Omental fat pad (tissue), 4 donors: ENCODE measurements at places on chromosomes 2 and 18.

- no peak for DNase-seq
These were observed 85.9 kb upstream of the CCBE1 start for GRCh38 chr18:59783138-59783537.

DNA sequence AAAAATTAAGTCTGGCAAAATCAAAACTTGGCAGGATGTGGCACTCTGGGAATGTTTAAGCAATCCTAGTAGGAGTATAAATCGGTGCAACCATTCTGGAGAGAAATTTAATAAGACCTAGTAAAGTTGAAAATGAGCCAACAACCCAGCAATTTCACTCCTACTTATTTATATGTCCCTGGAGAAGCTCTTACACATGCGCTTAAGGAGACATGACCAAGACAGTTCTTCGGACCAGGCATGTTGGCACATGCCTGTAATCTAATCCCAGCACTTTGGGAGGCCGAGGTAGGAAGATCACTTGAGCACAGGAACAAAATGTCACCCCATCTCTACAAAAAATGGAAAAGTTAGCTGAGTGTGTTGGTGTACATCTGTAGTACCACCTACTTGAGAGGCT, 374.6 kb upstream of the LYPD1 start:
- no peak for DNase-seq

DNA sequence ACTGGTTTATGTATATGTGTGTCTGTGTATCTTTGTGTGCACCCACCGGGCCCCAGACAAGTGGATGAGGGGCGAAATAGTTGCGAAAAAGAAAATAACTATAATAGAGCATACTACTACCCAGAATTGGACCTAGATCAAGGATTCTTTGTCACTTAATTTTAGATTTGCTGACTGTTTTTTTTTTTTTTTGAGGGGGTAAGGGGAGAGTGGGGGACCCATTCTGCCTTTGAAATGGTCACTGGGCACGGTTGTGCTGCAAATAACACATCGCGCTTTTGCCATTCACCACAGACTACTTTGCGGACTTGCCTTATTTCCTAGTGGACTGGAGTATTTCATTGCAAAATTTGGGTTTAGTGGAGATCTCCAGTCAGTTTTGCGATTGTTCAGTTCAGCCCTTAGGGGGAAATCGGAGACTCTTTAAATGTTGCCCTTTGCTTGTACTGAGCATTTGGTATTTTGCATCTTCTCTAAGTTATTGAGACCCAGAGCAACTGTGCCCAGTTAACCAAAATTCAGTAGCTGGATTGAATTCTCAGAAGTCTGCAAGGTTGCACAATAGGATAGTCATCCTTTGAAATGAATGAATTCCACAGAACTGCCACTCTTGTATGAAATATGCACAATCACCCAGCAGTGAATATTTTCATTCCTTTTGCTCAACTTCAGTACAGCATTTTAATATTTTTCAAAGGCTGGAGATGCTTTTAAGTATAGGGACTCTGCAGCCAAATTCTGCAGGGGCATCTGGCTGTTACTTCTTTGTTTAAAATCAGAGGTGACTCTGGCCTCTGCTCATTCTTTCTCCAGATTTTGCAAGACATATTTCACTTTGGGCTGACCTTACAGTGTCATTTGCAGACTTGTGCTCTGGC, 2.9 kb downstream of the TRIB2 start:
- no peak for DNase-seq

DNA sequence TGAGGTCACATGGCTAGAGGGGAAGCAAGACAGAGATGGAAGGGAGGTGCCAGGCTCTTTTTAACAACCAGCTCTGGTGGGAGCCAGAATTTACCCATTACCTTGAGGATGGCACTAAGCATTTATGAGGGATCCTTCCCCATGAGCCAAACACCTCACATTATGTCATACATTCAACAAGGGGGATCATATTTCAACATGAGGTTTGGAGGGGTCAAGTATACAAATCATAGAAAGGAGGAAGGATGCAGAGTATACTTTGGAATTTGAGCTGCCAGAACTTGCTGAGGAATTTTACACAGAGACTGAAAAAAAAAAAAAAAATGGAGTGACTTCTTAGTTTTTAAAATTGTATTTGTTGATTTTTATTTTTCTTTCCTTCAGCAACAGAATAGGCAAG, 891.4 kb downstream of the CCDC85A start:
- DNase-seq = no peak

DNA sequence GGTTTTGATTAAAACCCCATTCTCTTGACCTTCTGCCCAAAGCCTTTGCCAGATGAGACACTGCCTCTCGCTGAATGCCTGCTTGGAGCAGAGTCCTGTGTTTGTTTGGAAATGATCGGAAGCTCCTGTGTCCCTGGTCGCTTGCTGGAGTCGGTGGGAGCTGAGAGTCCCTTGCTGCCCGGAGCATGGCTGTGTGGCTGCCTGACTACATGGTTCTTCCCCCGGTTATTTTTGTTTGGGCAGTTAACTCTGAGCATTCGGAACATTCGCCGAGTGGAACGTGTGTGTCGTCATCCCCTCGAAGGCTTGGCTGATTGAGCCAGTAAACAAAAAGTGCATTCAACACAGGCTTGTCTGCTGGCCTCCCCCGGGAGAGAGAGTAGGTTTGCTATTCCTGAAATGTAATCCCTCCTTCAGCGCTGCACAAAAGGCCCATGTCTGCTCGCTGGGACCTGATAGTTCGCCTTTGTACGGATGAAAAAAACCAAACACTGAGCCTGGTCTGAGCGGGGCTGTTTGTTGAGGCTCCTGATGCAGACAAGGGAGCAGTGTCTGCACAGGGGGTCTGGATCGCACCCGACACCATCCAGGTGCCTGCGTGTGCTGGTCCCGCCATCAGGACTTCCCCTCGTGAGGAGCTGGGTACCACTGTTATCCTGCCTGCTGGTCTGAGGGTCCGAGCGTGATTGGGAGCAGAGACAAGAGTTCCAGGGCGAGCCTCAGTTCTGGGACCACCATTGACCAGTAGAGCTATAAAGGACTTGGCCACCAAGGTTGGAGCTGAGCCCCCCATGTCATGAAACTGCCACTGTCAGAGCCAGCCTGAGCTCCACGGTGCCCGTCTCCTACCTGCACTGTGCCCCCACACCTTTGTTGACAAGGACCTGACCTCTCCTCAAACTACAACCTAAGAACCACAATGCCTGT, 83.8 kb downstream of the AGAP1 start:
- no peak for DNase-seq

- DNase-seq = no peak
These were observed 668.3 kb downstream of the IRS1 start for GRCh38 chr2:226131299-226131784.

- no peak for DNase-seq
These were observed 499.7 kb downstream of the BCL11A start for GRCh38 chr2:60053791-60054190.

- DNase-seq = no peak
These were observed 37.0 kb upstream of the CLASP1 start for GRCh38 chr2:121686218-121686617.

- DNase-seq = no peak
These were observed 368.5 kb upstream of the NT5C1B start for GRCh38 chr2:18957909-18958308.

DNA sequence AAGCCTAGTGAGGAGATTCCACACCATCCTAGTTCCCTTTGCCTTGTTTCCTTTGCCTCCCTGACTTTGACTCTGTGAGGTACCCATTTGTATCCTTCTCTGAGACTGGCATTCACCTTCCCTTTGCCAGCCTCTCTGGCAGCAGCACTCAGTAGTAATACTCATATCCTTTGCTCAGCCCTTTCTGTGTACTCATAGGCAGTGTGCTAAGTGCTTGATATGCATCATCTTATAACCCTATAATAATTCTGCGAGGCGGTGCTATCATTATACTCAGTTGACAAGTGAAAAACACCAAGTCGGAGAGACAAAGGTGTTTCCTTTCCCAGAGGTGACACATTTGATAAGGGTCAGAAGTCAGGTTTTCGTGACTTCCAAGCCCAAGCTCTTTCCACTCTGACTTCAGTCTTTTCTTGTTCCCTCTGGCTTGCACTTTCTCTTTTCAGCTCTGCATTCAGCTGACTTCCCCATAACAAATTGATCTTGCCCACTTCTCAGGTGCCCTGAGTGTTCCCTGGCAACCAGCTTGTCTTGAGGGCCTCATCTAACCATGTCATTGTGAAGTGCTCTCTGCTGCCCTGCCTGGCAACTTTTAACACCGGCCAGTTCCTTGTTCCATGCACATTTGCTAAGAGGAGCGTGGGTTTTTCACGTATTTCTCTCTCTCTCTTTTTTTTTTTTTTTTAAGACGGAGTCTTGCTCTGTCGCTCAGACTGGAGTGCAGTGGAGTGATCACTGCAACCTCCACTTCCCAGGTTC, 94.5 kb upstream of the UPP2 start:
- DNase-seq = no peak

DNA sequence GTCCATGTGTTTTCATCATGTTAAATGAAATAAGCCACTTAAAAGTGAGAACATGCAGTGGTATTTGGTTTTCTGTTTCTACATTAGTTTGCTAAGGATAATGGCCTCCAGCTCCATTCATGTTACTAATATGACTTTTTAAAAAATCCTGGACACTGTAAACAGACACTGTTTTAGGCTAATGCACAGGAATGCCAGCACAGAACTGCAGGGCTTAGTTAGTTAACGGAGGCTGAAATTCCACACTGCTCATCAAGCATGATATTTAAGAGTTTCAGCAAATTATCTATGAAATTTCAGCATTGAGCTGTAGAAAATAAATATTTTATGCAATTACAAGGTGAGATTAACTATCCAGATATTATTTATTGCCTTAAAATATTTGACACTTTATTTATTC, 42.5 kb upstream of the PAX3 start:
- no peak for DNase-seq

DNA sequence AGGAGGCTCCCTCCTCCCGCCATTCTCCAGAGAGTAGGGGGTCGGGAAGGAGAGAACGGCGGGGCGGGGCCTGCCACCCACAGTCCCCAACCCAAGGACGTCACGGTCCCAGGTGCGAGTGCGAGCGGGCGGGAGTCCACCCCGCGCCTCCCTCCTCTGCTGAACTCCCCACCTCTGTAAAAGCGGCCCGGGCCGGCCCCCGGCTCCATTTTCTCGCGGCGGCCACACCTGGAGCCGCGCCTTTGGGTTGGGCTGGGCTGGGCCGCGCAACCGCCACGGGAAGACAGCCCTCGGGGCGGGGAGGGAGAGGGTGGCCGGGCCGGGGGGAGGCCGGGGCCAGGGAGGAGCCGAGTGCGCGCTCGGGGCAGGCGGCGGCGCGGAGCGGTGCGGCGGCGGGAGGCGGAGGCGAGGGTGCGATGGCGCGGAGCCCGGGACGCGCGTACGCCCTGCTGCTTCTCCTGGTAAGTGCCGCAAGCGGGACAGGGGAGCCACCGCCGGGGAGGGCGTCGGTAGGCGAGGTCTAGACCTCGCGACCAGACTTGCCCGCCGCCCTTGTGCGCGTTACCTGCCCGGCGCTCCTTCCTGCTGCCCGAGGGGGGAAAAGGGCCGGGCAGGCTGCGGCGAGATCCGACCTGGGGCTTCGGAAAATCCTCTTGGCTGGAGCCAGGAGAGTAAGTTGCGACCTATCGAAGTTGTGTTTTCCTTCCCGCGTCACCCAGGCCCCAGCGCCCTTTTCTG, at the start of gene DSG2:
DSG2 (plus strand) TSS at position 342 of the 738 bp plus-strand sequence; CDS start at position 417, 75 bp downstream.
- no peak for DNase-seq

- DNase-seq = no peak
These were observed 98.6 kb downstream of the CALCRL start for GRCh38 chr2:187349326-187349944.

DNA sequence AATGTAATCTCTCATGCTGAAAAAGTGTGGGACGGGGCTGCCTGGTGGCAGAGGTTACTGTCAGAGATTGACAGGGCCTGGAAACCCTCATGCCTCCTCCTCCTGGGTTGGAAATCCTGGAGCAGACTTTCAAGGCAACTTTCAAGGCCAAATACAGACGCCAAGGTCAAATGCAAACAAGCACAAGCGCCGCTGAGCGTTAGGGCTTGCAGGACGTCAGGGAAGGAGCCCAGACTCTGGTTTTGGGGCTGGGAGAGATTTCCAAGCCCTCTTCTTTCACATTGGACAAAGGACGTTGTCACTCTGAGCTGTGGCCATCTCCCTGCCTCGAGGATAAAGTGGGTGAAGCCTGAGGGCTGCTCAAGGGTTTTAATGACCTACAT, 120.1 kb downstream of the TWIST2 start:
- DNase-seq = no peak

- no peak for DNase-seq
These were observed 891 bp upstream of the FTCDNL1 start for GRCh38 chr2:199851883-199852282.

DNA sequence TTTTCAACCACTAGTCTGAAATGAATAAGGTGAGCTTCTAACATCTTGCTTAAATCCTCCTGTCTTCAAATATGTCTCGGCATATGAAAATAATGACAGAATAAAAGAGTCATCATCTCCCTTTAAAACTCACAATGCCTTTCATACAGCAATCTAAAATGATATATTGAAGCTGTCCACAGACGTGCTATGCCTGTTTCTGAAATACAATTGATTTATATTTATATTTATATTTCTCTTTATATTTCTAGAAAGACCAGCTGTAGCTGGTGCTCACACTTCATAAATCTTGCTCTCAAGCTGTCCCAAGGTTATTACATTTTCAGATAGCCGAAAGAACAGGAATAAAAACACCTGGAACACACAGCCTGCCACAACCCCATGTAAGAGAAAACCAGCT, 11.1 kb downstream of the MBP start:
- no peak for DNase-seq

GRCh38 chr2:231008131-231008530, 12.2 kb downstream of the SPATA3 start:
- no peak for DNase-seq

GRCh38 chr2:173229086-173229485, 125.6 kb upstream of the CDCA7 start:
- DNase-seq = no peak

DNA sequence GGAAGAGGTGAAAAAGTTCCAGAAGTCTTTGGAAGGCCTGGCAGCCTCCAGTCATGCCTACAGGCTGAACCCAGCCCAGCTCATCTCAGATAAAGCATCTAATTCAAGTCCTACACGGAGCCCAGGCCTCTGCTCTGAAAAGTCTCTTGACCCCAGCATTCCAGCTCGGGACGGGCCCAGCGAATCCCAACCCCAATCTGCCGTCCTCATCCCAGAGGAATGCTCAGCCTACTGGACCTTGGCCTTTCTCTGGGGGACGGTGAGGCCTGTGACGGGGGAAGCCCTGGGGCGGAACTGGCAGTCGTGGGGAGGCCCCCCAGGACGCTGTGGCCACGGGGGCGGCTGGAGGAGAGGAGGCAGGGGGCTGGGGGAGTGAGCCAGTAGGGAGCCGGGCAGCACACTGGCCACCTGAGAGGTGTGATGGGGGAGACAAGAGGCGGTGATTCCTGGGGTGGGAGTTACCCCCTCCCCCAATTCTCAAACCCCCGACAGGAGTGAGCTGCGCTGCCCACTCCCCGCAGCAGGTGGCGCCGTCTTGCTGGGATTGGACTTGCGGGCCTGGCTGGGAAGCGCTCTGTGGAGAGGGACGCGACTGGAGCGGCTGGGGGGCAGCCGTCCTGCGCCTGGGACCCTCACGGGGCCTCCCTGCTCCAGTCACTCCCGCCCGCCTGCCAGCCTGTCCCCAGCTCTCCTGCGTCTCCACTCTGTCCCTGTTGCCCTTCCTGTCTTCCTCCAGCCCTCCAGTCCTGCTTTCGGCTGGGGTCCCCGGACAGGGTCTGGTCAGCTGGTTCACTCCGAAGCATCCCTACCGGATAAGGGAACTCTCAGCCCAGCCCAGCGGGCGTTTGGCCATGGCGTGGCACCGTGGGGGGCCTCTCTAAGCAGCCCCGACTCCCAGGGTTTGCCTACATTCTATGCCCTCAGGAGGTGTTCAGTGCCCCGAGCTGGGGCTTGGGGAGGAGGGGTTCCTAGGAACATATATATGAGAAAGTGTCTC, 182.6 kb upstream of the HAAO start:
- peak; percentile 91 for DNase-seq

GRCh38 chr2:98828793-98829371, 98.0 kb upstream of the MGAT4A start:
- DNase-seq = no peak
